GM12878 (cell line): ENCODE measurements at places on chromosomes 1 and 21.

DNA sequence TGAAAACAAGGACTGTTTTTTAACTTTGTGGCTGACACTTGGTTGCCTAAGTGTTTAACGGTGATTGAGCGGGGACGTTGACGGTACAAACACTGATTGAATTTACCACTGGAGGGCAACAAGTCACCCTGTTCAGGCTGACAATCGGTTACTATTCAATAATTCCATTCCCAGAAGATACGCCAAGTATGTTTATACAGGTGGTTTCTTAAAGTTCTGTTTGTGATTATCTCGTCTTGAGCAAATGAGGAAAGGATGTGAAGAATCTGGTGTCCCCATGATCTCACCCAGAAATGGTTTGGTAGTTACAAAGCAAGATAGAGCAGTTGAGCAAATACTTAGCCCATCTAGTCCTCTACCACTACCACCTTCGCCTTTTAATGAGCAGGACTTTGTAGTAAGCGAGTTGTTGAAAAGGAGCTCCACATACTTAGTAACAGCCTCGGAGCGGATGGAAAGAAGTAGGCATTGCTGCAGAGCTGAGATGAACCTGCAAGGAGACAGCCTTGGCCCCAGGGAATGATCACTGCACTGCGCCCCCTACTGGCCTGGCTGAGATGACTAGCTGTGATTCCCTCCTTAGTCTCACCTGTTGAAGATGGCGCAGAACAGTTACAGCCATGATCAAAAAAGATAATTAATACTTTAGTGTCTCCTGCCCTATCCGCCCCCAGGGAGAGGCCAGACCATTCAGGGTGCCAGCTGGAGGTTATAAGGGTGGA lies 36.3 kb downstream of the IFNAR1 start:
- peak overlapping the region; percentile 29 for H3K4me3 ChIP-seq
- peak; percentile 78 for DNase-seq
- H3K36me3 ChIP-seq: peaks cover 10% of the 10 kb centered on the region; the same call in 1 of the 2 replicates
- H3K27me3 ChIP-seq: no peaks in the 10 kb centered on the region
- H3K4me1 ChIP-seq: peaks cover 24% of the 10 kb centered on the region

DNA sequence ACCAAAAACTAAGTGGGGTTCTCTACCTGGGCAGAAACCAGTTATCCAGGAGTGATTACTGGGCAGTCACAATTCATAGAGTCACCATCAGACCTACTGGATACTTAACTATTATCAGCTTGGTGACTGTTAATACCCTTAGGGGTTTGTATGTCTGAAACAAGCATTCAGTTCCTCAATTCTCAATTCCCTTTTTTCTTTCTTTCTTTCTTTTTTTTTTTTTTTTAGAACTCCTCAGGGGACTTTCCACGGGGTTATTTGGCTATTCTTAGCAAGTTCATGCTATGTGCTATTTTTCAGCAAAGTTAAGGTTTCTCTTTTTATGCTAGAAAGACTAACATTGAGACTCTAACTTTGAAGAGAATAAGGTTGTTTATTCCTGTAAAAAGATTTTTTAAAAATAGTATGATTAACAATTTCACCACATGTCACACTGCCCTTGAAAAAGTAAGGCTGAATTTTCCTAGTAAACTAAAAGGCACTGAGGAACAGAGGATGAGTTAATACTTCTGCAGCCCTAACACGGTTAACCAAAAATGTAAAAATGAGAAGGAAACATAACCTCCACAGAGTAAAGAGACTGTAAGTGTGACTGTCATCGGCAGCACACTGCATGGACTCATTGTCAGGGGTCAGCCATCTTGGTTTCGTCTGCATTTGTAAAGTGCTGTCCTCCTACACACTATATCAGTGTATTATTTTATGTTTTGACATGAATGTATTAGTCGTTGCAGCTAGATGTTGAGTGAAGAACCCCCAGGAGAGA lies 310.2 kb downstream of the NTNG1 start:
- no peaks in the 10 kb centered on the region for H3K27me3 ChIP-seq
- H3K4me3 ChIP-seq: peak overlapping the region; percentile 45; the same call in 1 of the 2 replicates
- H3K36me3 ChIP-seq: no peaks in the 10 kb centered on the region
- peak overlapping the region; percentile 96 for H3K27ac ChIP-seq
- DNase-seq: peak; percentile 72
- peaks cover 29% of the 10 kb centered on the region for H3K4me1 ChIP-seq

DNA sequence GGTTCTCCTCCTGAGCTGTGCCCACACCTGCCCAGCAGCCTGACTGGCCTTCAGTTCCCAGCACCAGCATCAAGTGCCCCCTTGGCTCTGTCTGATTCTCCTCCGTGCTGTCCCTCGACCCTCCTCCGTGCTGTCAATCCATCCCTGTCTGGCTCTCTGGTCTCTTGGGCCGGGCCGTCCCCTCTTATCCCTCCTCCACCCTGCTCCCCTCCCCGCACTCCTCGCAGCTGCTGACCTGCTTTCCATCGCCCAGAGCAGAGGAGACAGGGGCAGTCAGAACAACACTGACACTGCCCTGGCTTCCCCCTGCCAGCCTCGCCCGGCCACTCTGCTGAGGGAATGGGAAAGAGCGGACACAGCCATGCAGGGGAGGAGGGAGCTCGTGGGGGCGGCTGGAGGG lies 267.4 kb downstream of the CAMTA1 start:
- no peak overlapping the region for H3K27ac ChIP-seq
- no peak for DNase-seq
- H3K27me3 ChIP-seq: no peaks in the 10 kb centered on the region; the same call in 1 of the 2 replicates
- H3K36me3 ChIP-seq: no peaks in the 10 kb centered on the region

- H3K27me3 ChIP-seq: peaks cover 2% of the 10 kb centered on the region; the same call in 1 of the 2 replicates
- DNase-seq: no peak
- no peak overlapping the region for H3K4me3 ChIP-seq
- H3K27ac ChIP-seq: no peak overlapping the region
- no peaks in the 10 kb centered on the region for H3K4me1 ChIP-seq
These were observed 10.2 kb downstream of the CAMK1G start for GRCh38 chr1:209593747-209594146.

DNA sequence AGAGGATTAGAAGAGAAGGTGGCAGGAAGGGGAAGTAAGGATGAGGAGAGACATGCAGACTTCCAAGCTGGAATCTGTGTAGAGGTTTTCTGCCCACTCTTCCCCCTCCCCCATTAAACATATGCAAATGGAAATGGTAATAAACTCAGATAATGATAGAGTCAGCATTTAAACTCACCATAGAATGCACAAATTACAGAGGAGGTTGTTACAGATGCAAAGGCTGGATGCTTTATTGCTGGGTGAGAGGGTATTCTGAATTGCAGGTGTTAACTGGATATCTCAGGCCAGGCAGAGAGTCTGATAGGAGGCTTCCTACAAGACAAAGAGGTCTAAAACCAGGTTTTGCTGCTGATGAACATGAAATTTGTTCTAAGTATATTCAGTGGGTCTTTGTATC lies 372.5 kb downstream of the SEC16B start:
- H3K36me3 ChIP-seq: no peaks in the 10 kb centered on the region
- no peak for DNase-seq
- H3K4me1 ChIP-seq: no peaks in the 10 kb centered on the region

GRCh38 chr1:208598021-208598420 lies 353.8 kb upstream of the PLXNA2 start:
- no peak overlapping the region for H3K4me3 ChIP-seq
- no peak overlapping the region for H3K27ac ChIP-seq
- no peak for DNase-seq
- no peaks in the 10 kb centered on the region for H3K36me3 ChIP-seq
- no peaks in the 10 kb centered on the region for H3K4me1 ChIP-seq

GRCh38 chr1:204439621-204440375 lies 28.2 kb upstream of the PPP1R15B start:
- H3K27ac ChIP-seq: no peak overlapping the region
- H3K27me3 ChIP-seq: no peaks in the 10 kb centered on the region
- DNase-seq: no peak
- no peak overlapping the region for H3K4me3 ChIP-seq

DNA sequence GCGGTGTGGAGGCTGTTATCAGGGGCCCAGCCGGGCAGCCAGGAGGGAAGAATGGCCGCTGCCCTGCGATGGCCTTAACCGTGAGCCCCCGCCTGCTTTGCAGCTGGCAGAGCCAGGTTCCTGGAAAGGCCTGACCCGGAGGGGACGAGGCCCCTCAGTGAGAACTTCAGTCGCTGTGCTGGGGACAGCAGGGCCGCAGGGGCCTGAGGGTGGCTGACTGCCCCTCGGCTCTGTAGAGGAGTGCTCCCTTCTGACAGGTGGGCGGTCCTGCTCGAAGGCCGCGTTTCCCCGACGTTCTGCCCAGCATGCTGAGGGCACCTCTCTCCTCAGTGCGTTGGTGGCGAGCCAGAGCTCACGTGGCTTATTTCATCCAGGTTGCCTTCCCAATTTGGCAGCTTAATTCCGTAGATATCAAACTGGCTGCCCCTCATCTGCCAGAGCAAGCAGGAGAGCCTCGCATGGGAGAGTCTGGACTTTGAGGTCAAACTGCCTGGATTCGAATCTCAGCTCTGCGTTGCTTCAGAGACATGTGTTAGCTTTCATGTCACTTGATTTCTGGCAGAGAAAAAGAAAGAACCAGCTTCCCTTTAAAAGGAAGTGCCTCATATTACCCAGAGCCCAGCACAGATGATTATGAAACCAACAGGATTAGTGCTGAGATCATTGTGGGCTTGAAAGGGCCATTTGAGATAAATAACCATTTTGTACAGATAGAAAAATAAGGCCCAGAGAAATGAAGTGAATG lies 239.8 kb downstream of the SDCCAG8 start:
- no peaks in the 10 kb centered on the region for H3K27me3 ChIP-seq
- H3K36me3 ChIP-seq: no peaks in the 10 kb centered on the region
- DNase-seq: no peak
- no peaks in the 10 kb centered on the region for H3K4me1 ChIP-seq
- no peak overlapping the region for H3K4me3 ChIP-seq

GRCh38 chr1:234478152-234478480 lies 863 bp downstream of the TARBP1 start:
- peak overlapping the region; percentile 96 for H3K4me3 ChIP-seq
- DNase-seq: no peak
- no peaks in the 10 kb centered on the region for H3K36me3 ChIP-seq
- H3K27me3 ChIP-seq: no peaks in the 10 kb centered on the region
- H3K27ac ChIP-seq: peak overlapping the region; percentile 78

GRCh38 chr1:148353461-148354283 lies 129.4 kb downstream of the PPIAL4G start:
- H3K27me3 ChIP-seq: peaks cover 5% of the 10 kb centered on the region
- DNase-seq: no peak
